ENCODE measurements at places on chromosomes 11 and 22.

DNA sequence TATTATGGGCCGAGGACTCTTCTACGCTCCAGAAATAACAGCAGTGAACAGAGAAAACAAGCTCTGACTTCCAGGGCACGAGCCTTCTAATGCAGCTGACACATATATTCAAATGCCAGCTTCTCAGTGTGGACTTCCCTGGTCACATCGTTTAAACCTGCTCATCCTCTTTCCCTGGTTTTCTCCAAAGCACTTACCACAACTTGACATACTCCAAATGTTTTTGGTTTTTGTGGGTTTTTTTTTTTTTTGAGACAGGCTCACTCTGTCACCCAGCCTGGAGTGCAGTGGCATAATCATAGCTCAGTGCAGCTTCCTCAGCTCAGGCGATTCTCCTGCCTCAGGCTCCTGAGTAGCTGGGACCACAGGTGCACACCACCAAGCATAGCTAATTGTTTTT, 105.5 kb downstream of the MICAL3 start:
- DNase-seq = no peak

DNA sequence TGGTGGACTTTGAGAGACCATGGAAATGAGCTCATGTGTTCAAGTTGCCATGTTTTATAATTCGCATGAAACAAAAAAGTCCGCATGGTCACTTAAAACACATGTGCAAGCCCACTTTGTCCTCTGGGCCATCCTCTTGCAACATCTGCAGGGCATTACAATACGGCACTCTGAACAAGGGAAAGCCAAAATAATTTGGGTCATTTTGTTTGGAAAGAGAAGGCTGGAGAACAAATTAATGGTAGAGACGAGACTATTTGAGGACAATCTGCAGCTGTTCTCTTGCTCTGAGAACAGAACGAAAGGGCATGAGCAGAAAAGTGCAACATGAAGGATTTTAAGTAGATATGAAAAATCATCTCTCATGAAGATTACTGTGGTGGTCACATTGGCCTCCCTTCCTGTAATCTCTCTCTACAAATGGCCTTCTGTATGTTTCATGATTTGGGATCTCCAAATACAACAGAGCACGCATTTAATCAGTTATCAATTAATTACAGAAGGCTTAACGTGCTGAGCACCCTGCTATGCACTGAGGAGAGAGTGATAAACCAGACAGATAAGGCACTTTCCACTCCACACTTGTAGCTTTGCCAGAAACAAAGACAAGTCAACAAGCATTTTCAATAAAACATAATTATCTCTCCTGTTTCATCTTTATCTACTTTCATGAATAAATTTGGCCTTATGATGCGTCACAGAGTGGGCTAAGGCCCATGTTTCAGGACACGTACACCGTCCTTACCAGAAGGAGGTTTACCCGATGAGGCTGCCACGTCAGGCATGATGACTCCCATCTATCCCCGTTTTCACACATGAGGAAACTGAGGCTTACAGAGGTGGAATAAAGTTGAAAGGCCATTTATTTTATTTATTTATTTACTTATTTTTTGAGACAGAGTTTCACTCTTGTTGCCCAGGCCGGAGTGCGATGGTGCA, 384.1 kb downstream of the LARGE1 start:
- DNase-seq = no peak

GRCh38 chr11:63599211-63600122, 14.8 kb downstream of the PLAAT3 start:
- no peak for DNase-seq

GRCh38 chr22:44930711-44931035, 79.1 kb downstream of the PHF21B start:
- DNase-seq = no peak

GRCh38 chr11:93821617-93822016, 28.8 kb downstream of the VSTM5 start:
- DNase-seq = no peak

Data from central memory CD8-positive, alpha-beta T cell (primary cell).